Mucosa of gallbladder (tissue), 1 donor: ENCODE measurements at places on chromosomes 5 and 9. TPM values are rescaled to one million over a fixed set of nuclear protein-coding genes. Genes with fewer than 3 reads are reported as not detected.

- DNase-seq = no peak
Observed at GRCh38 chr9:94443032-94443722, 111.7 kb upstream of the PCAT7 start.

- no peak for DNase-seq
Observed at GRCh38 chr5:22572941-22573340, 280.2 kb downstream of the CDH12 start.

LTC4S gene
- total RNA-seq = 26.0 TPM

DNA sequence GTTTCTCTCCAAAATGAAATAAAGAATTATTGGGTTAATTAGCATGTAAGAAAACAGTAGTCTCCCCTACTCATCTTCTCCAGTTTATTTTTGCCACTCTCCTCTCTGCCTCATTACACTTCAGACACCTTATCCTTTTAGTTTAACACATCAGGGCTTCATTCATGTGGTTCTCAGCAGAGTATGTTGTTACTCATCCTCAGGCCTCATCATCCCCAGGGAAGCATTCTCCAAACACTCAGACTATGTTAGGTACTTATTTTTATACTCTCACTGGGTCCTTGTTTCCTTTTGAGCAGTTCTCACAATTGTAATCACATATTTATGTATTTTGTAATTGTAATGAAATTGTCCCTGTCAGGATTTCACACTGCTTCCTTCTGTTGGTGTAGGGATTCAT is 470.5 kb downstream of the PDE4D start:
- no peak for DNase-seq

TCF7 gene
- total RNA-seq = 7.4 TPM

DCANP1 gene
- total RNA-seq = 0.09 TPM

- no peak for DNase-seq
Observed at GRCh38 chr5:11040345-11040744, 279.3 kb upstream of the DAP start.

GRCh38 chr9:91533382-91533781 is 109.8 kb upstream of the NFIL3 start:
- no peak for DNase-seq

LCP2 gene
- 38.4 TPM for total RNA-seq

ADAMTSL1 gene
- 1.8 TPM for total RNA-seq

CARTPT gene
- total RNA-seq = 0.23 TPM

GMCL2 gene
- not detected for total RNA-seq

QRFP gene
- not detected for total RNA-seq

GRCh38 chr5:62465985-62466925 is 53.7 kb downstream of the IPO11 start:
- DNase-seq = no peak

DNA sequence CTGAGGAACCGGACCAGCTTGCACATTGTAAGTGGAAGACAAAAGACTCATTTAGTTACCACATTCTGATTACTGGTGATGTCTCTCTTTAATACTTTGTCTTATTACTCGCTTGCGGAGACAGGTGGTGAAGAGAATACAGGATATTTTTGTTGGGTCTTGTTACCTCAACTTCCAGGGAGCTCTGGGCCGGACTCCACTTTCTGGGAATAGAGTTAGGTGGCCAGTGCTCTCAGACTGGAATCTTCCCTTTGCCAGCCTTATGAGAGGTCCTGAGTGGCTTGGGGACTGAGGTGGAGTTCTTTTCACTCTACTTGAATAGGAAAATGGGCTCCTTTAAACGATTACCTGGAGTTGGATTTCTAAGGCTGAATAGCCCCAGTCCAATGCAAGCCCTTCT is 33.3 kb upstream of the SPRY4 start:
- DNase-seq = no peak

GRCh38 chr9:93017621-93018020 is 40.9 kb upstream of the SUSD3 start:
- no peak for DNase-seq

PAX5 gene
- 0.12 TPM for total RNA-seq

- no peak for DNase-seq
Observed at GRCh38 chr5:78447775-78448424, 87.5 kb downstream of the SCAMP1 start.
